Caco-2 (cell line): ENCODE measurements at places on chromosomes 12 and 14.

DNA sequence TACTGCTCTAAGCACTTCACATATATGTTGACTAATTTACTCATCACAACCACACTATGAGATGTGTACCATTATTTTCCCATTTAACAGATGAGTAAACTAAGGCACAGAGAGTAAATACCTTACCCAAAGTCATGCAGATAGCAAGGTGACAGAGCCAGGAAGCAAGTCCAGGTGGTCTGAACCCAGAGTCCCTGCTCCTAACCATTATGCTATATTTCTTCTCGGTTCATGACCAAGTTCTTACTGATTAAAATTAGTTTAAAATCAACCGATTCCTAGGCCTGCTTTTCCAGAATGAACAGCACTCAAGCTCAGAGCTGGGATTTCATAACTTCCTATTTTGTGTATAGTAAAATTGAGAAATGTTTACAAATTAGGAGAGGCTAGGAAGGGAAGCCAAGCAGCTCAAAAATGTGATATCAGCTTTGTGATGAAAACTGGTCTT, 85.5 kb upstream of the EGLN3 start:
- DNase-seq: no peak

DNA sequence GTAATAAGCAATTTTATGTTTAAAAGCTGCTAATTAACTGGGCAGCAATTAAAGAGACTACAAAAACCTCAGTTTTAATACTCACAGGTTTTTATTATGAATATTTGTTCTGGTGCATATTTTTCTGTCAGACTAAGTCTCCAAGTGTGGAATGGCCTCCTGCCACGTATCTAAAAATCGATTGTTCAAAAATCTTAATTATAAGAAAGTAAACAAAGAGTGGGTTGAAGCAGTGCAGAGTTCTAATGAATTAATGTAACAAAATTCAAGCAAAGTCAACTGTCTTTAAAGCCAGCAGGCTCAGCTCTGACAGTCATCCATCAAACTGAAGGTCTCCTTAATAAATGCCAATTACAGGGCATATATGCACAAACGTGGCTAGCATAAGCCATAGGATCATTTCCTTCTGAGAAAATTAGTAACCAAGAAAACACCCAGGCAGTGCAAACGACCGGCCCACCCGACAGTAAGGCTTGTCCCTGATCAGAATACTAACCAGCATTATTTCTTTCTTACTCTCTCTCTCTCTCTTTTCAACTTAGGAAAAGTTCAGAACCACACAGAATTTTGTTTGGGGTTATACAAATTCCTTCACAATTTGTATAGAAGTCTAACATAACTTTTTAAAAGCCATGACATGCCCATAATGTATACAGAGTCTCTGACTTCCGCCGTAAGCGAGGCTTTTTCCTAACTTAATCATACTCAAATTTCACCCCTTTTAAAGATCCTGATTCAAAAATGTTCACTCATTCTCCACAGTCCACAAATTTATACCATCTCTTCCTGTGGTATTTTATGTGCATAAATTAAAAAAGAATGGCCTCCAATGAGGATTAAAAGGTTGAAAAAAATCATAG, 83.8 kb downstream of the SLC25A21 start:
- DNase-seq: no peak

DNA sequence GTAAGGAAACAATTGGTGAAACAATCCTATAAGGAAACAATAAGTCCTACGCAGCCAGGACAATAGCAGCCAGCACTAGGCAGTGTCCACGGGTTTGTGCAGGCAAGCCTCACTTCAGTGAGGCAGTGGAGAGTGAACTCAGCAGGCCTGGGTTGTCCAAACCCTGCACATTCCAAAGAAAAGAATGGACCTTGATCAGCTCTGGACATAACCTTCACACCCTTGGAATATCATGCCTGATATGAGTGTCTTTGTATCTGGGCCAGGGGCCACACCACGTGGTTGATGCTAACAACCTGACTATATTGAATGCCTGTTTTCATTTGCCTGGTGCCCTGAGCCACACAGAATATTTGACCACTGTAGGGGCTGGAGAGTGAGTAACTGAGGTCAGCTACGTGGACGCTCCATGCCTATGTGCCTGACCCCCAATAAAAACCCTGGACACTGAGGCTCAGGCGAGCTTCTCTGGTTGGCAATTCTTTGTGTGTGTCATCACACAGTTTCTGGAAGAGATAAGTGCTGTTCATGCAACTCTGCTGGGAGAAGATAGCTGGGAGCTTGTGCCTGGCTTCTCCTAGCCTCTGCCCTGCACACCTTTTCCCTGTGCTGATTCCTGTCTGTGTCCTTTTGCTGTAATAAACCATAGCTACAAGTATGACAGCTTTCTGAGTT, 81.4 kb upstream of the NCOR2 start:
- no peak for DNase-seq

DNA sequence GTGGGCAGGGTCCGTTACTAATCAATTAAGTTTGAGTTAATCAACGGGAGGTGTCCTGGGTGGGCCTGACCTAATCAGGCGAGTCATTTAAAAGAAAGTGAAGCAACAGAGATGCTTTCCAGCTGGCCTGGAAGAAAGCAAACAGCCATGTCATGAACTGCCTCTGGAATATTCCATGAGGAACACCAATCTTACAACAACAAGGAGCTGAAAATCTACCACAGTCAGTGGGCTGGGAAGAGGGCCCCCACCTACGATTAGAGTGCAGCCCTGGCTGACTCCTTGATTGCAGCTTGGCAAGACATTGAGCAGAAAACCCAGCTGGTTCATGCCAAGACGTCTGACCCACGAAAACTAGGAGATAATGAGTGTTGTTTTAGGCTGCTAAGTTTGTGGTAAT, 56.2 kb downstream of the SSPN start:
- no peak for DNase-seq

DNA sequence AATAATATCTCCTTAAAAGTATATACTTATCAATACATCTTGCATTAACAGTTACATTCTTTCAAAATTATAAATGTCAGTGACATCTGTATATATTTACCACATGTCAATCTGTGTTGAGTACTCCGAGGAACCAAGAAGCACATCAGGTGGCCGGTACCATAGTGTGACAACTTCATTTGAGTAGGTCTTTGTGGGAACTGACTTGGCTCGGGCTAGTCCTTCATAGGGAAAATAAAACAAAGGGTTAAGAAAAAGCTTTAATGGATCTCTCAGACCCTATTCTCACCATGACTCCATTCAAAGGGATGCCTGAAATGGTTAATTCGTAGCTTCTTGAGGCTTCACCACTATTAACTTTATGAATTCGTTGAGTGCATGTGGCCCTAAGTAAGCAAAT, 94.9 kb downstream of the ELK3 start:
- DNase-seq: no peak

- no peak for DNase-seq
Measured at GRCh38 chr12:111792155-111792855, 25.6 kb downstream of the ALDH2 start.

DNA sequence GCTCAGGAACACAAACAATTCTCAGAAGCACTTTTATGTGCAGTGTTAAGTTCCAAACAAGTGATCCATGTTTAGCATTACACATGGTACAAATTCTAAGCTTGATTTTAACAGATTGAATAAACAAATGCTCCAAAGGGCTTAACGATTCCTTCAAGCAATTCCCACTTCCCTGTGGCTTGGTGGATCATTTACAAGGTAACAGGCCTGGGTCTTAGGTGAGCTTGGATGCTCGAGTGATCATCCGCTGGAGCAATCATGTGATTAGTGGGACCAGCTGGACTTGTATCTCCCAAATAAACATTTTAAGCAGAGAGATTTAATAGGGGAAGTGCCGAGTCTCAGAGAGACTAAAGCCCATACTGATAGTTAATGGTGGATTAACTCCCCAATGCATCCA, 70.7 kb downstream of the CALM1 start:
- DNase-seq: no peak

- DNase-seq: peak; percentile 46
Measured at GRCh38 chr14:99605299-99605961, 1.4 kb upstream of the CCDC85C start.

GRCh38 chr14:63901434-63902085, 48.8 kb downstream of the SYNE2 start:
- no peak for DNase-seq

DNA sequence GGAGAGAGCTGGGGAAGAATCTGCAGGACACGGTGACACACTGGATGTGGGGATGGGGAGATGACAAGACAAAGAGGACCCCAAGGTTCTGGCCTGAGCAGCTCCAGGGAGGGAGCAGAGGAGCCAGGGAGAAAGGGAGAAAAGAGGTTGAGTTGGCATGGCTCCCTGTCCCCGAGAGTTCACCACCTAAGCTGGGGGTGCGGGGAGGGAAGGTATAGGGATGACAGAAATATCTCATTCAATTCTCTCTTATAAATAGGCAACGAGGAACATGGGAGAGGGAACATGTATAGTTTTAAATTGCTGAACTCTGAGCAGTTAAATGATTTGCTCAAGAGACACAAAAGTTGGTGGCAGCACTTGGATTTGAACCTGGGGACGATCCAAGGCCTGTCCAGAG, 85.1 kb downstream of the CMKLR1 start:
- DNase-seq: no peak

- DNase-seq: no peak
Measured at GRCh38 chr14:68159701-68160633, 340.4 kb downstream of the RAD51B start.

GRCh38 chr12:22230280-22230794, 104.2 kb downstream of the ST8SIA1 start:
- DNase-seq: no peak

DNA sequence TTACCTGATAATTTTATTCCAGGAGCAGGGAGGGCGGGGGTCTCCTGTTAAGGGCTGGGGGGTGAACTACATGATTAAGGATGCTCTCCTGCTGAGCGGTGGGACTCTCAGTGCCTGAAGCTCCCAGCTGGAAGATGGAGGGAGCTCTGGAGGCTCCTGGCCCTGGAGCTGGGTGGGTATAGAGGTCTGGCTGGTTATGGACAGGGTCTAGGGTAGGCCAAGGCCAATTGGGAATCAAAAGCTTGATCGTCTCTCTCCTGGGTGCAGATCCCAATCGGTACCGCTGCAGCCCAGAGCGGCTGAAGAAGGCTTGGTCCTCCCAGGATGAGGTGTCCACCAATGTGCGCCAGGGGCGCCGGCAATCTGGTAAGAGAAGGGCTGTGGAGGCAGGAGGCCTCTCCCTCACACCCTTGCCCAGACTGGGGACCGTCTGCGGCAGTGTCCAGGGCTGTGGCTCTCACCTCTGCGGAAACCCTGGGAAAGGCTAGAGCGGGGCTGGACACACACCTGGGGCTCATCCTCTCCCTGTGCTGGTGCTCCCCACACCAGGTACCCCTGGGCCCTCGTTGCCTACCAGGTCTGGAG, 28.4 kb downstream of the PLEKHG3 start:
- DNase-seq: no peak

DNA sequence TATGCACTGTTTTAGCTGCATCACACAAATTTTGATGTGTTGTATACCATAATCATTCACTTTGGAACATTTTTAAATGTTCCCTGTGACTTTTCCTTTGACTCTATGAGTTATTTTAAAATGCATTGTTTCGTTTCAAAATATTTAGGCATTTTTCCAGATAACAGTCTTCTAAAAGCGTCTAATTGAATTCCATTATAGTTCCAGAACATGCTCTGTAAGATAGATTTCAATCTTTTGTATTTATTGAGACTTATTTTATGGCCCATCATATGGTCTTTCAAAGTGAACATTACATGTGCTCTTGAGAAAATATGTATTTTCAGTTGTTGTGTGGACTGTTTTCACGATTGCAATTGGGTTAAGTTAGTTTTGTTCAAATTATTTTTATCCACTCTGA, 98.7 kb upstream of the ARHGAP5 start:
- no peak for DNase-seq

DNA sequence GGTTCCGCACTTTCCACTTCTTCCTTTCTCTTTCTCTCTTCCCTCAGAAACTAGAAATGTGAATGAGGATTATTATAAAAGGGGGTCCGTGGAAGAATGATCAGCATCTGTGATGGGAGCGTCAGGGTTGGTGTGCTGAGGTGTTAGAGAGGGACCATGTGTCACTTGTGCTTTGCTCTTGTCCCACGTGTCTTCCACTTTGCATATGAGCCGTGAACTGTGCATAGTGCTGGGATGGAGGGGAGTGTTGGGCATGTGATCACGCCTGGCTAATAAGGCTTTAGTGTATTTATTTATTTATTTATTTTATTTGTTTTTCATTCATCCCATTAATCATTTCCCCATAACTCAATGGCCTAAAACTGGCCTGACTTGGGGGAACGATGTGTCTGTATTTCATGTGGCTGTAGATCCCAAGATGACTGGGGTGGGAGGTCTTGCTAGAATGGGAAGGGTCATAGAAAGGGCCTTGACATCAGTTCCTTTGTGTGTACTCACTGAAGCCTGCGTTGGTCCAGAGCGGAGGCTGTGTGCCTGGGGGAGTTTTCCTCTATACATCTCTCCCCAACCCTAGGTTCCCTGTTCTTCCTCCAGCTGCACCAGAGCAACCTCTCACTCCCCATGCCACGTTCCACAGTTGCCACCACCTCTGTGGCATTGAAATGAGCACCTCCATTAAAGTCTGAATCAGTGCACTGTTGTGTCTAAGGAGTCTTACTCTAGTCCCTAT, 4.6 kb upstream of the ATN1 start:
- DNase-seq: no peak

GRCh38 chr12:99147130-99147529, 500.4 kb upstream of the GARIN6 start:
- no peak for DNase-seq

- peak; percentile 60 for DNase-seq
Measured at GRCh38 chr12:19130224-19131024, 891 bp downstream of the PLEKHA5 start.

GRCh38 chr12:132660052-132660451, 27.1 kb downstream of the POLE start:
- no peak for DNase-seq

- no peak for DNase-seq
Measured at GRCh38 chr12:12333407-12334366, 16.4 kb downstream of the MANSC1 start.

DNA sequence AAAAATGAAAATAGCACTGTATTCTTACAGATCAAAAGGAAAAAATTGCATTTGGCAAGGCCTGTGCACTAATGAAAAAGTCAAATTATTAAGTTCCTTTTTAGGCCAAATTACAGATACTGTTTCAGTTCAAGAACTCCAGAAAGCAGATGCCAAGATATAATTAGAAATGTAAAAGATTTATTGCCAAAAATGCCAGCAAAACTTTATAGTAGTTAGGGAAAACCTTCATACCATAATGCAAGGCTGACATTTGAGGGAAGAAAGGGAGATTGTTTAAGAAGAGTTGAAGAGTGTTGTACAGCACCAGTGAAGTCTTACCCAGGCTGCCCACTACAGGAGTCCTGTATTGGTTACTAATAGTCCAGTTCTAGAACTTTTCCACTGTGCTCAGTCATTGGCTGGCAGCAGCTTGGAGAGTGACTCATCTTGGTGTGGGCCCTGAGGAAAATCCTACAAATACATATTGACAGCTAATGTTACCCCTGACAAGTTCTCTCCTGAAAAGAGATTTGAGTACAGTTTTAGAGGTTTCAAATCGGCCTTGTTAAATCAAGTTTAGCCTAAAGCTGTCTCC, 600.4 kb downstream of the C12orf50 start:
- no peak for DNase-seq

DNA sequence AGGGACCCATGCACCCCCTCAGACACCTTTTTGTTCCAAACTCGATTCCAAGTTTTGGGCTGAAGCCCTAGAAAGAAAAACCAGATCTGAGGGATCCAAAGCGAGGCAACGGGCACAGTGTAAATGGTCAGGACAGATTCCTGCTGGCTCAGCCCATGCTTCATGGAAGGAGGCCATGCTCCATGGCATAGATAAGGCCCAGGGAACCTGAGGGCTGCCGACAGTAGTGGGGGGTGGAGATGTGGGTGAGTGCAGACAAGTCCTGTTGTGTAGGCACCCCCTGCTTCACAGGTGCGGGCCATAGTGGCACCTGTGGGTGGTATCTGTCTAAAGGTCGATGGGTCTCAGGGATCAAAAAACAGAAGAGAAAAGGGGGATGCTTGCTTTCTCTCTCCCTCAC, 42.1 kb downstream of the TNFAIP2 start:
- no peak for DNase-seq
